Astrocyte of the hippocampus (primary cell): ENCODE measurements at places on chromosomes 12 and 14.

- DNase-seq, result peak; percentile 54
Observed at GRCh38 chr12:70774055-70774454, 136.8 kb upstream of the PTPRB start.

DNA sequence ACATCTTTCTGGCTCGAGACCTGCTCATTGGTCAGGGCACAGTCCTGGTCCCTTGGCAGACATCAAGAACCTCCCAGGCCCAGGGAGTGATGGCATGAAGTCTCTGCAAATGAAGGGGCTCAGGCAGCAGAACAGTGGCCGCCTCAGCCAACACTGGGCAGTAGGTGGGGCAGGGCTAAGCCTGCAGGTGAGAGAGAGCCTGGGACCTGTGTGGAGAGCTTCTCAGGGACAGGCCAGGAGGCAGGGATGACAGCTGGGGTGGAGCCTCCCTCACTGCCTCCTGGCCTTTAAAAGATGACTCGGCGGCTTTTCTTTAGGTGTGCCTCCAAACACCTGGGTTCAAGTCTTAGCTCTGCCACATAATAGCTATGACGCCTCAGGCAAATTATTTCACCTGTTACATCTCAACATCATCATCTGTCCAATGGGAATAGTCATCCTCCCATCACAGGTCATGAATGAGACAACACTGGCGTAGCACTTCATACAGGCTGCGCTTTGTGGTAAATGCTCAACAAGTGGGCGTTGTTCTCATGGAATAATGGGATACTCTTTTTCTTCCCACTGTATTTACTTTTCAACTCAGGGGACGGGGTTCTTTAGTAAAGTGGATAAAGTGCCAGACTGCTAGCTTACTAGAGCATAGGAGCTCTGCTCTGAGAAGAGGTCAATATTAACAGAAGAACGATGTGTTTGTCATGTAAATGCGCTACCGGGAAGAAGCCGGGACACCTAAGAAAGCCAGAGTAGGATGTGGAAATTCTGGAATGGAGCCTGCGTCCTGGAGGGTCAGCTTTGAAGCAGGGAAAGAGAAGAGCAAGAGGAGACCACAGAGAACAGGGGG lies 277.4 kb downstream of the FOXN3 start:
- DNase-seq, result no peak

DNA sequence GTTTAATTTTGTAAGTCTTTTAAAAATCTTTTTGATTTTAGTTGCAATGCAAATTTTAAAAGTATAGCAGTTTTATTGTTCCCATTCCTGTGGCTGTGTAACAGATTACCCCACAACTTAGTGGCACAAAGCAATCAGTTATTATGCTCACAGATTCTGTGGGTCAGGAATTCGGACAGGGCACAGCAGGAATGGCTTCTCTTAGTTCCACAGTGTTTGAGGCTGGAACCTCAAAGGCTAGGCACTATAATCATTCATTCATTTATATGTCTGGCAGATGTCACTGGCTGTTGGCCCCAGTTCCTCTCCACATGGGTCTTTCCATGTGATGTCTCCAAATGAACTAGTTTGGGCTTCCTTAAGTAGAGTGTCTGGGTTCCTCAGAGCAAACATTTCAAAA lies 193.3 kb downstream of the RAD51B start:
- no peak for DNase-seq

DNA sequence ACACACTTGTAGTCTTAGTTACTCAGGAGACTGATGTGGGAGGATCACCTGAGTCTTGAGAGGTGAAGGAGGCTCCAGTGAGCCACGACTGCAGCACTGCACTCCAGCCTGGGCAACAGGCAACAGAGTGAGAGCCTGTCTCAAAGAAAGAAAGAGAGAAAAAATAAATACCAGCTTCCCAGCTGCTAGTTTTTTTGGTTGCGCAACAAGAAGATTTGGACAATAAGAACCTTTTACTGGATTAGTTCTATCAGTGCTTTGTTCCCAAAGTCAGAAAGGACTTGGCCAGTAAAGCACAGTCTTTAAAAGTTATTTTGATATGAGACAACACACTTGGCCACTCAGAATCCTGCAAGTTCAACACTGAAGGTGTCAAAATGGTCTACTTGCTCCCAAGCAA lies 768.1 kb upstream of the LRFN5 start:
- DNase-seq, result no peak

- DNase-seq, result no peak
Observed at GRCh38 chr12:92080911-92081285, 64.7 kb downstream of the BTG1 start.

DNA sequence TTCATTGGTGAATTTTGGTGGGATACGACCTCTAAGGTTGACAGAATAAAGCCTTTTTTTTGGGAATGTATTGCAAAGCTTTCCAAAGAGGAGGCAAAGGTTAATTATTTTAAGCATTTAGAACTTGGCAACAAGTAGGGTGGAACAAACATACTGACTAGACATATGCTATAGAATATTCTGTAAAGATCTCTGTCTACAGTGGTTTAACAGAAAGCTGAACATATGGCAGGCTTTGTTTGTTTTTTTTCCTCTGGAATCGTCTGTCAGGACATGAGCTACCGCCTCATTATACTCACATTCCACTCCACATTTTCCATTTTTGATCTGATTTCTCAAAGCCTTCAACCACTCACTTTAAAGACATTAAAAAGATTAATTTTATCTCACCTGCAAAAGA lies 153.4 kb upstream of the PELI2 start:
- DNase-seq, result no peak

GRCh38 chr12:20017802-20018201 lies 350.5 kb upstream of the PDE3A start:
- DNase-seq, result no peak

DNA sequence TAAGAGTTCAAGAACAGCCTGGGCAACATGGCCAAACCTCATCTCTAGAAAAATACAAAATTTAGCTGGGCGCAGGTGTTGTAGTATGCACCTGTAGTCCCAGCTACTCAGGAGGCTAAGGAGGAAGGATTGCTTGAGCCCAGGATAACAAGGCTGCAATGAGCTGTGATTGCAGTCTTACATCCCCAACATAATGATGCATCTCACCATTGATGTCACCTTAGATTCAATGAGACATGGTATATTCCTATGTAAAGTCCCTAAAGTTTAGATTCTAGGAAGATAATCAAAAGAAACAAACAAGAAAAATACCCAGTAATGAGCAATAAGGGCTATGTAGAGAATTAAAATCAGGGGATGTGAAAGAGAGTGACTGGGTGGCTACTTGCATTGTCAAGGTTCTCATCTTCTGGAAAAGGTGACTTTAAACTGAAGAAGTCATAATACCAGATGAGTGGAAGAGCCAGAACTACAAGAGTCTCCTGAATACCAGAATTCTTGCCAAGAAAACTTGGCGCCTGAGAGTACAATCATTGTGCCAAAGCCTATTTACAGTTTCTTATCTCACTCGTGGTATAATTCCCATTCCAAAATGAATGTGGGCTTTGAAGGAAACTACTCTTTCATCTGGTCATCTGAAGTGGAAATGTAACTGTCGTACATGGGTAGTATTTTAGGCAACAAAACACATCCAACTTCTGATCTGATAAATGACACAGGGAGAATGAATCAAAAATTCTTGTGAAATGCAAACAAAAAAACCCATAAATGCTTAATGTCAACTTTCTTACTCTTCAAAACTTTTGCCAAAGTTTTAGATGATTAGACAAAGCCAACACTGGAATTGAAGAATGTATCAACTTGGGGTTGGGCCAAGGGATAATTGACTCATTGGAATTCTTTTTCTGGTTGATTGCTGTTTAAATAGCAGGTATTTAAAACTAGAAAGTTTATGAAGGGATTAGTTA lies 81.1 kb upstream of the ST8SIA1 start:
- peak; percentile 91 for DNase-seq
